H9 (cell line): ENCODE measurements at places on chromosomes 16 and 17. TPM values are rescaled to one million over a fixed set of nuclear protein-coding genes. Genes with fewer than 3 reads are reported as not detected.

Gene GDE1
- 47.7 and 48.6 TPM in 2 replicates for total RNA-seq

Gene TBC1D3
- total RNA-seq: not detected in 2 replicates

GRCh38 chr16:66130296-66130905, 236.1 kb upstream of the CDH5 start:
- DNase-seq: no peak

GRCh38 chr17:60060474-60060873, 18.2 kb downstream of the HEATR6 start:
- DNase-seq: no peak

DNA sequence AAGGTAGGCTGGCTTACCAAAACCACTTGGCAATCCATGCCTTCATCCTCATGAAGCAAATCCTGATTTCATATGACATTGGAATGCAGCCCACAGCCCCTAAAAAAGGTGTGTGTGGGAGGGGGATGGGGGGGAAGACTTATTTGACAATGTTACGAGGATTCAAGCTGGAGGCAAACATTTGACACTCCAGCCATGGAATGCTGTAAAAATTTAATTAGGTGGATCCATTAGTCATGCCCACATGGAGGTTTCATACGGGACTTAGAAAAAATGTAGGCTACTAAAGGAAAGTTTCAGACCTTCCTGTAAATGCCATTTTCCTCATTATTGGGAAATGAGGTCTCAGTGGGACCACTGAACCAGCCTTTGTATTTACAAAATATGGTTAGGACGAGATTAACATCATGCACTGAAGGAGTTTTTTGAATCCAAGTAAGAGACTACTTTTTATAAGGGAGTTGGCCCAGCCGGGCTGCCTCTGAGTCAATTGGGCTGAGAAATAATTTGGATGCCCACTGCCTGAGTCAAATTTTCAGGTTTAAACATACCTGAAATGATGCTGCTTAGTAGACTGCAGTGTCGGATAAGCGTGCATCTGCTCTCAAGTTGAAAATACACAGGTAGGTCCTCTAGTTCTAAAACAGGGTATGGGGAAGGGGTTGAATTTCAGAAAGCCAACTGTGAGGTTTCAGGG, 44.6 kb upstream of the MAF start:
- no peak for DNase-seq

DNA sequence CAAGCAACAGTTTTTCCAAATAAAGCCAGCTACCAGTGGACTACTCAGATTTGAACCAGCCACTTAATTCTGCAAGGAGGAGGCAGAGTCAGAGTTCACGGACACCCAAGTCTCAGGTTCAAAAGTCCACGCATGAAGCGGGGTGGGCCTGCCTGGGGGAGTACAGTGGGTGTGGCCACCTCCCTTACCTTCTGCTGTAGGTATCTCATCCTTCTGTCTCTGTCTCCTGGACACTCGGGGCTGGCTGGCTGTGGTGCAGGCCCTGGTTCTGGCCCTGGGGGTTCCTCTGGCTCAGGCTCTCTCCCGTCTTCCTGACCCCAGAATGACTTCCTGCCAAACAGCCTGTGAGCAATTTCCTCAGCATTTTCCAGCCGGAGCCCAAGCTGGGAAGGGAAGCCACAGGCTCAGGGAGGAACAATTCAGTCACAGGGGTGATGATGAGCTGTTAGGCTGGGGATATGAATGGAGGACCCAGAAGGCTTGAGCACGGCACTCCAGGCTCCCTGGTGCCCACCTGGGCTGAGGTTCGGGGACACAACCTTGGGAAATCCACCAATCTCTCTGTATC, 101.9 kb downstream of the LITAF start:
- no peak for DNase-seq
